ENCODE measurements at places on chromosomes 3 and 15.

GRCh38 chr3:126947429-126947828 lies 35.5 kb upstream of the PLXNA1 start:
- no peak overlapping the region for H3K27ac ChIP-seq
- H3K4me3 ChIP-seq: no peak overlapping the region
- no peak for DNase-seq
- no peaks in the 10 kb centered on the region for H3K36me3 ChIP-seq
- no peaks in the 10 kb centered on the region for H3K27me3 ChIP-seq
- H3K4me1 ChIP-seq: no peaks in the 10 kb centered on the region

- no peaks in the 10 kb centered on the region for H3K36me3 ChIP-seq
- H3K27ac ChIP-seq: peak overlapping the region; percentile 33
- DNase-seq: no peak
- peaks cover 23% of the 10 kb centered on the region for H3K4me1 ChIP-seq
- H3K27me3 ChIP-seq: no peaks in the 10 kb centered on the region
These were observed 64.2 kb upstream of the TIMP4 start for GRCh38 chr3:12222775-12223485.

DNA sequence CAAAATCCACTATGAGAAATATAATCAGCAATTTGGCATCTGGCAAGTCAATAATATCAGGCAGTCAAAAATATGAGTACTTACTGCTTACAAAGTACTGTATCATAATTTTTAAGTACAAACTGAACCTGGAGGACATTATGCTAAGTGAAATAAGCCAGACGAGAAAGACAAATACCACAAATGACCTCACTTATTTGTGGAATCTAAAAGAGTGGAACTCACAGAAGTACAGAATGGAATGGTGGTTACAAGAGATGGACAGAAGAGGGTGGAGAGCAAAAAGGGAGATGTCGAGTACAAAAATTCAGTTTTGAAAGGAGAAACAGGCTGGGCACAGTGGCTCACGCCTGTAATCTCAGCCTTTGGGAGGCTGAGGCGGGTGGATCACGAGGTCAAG lies 12.4 kb downstream of the PCYT1A start:
- H3K27me3 ChIP-seq: no peaks in the 10 kb centered on the region
- no peak overlapping the region for H3K27ac ChIP-seq
- DNase-seq: no peak

GRCh38 chr3:25448750-25449692 lies 21.0 kb downstream of the RARB start:
- no peaks in the 10 kb centered on the region for H3K27me3 ChIP-seq
- peak; percentile 72 for DNase-seq
- no peaks in the 10 kb centered on the region for H3K36me3 ChIP-seq
- peak overlapping the region; percentile 8 for H3K27ac ChIP-seq
- H3K4me3 ChIP-seq: no peak overlapping the region

DNA sequence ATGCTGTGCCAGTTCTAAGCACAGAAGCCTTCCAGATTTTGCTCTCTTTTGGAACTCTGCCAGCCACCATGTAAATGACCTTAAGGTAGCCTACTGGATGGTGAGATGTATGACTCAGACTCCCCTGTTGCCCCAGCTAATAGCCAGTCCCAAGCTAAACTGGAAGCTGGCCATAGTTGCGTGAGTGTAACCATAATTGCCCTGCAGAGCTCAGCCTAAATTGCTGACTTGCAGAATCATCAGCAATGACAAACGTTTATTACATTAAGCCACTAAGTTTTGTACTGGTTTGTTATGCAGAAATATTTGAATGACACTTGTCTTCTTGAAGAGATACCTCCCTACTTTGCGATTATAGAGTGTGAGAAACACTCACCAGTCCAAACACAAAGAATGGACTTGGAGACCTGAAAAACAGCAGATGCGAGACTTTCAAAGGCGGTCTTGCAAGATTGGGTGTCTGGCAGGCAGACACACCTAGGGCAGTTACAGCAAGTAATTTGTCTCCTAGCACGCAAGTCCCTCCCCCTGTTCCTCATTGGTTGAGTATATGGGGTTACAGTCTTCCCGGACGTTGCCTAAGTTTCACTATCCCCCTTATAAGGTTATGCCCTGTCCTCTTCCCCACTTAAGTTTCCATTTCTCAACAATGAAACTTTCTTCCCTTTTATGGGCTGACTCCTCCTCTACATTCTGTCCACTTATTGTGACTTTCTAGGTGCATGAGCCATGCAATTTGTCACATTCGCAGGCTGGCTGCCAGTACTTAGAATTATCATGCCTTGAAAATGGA lies 83.6 kb upstream of the XCR1 start:
- H3K27me3 ChIP-seq: no peaks in the 10 kb centered on the region
- peak overlapping the region; percentile 67 for H3K27ac ChIP-seq
- H3K4me1 ChIP-seq: peaks cover 42% of the 10 kb centered on the region
- no peaks in the 10 kb centered on the region for H3K36me3 ChIP-seq
- DNase-seq: peak; percentile 76

DNA sequence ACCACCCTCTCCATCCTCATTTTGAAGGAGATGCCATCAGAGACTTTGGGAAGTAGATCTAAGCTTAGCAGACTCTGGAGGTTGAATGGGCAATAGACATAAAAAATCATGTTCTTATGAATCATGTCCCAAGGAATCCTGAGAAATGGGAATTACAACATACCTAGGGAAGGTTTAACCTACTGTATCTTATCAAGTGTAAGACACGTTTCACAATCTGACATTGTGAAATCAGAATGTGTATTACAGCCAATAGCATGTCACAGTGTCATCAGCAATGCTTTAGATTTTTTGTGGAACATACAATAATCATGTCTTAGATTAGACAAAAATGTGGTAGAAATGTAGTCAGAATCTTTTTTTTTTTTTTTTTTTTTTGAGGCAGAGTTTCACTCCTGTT lies 332.4 kb upstream of the TLE3 start:
- H3K4me1 ChIP-seq: no peaks in the 10 kb centered on the region
- H3K27ac ChIP-seq: no peak overlapping the region

DNA sequence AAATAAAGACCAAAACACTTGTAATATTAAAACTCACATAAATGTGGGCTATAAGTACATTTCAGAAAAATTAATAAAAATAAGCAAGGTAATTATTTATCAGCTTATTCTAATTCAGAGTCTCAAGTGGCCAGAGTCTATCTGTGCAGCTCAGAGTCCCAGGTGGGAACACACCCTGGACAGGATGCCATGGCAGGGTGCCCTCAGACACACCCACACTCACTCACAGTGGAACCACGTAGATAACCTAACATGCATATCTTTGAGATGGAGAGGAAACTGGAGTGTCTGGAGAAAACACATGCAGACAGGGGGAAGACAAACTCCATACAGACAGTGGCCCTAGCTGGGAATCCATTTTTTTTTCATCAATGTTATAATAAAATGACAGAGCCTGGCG lies 37.2 kb downstream of the FSIP1 start:
- no peaks in the 10 kb centered on the region for H3K36me3 ChIP-seq
- H3K4me3 ChIP-seq: no peak overlapping the region
- no peak overlapping the region for H3K27ac ChIP-seq

- peak; percentile 85 for DNase-seq
- H3K4me1 ChIP-seq: peaks cover 2% of the 10 kb centered on the region
- peak overlapping the region; percentile 97 for H3K4me3 ChIP-seq
- peaks cover 11% of the 10 kb centered on the region for H3K36me3 ChIP-seq
These were observed 922 bp downstream of the RAB11A start for GRCh38 chr15:65869954-65870871.
